Activated T-helper 1 cell treated with Interleukin-2 at 50 U/mL for 16 hours (primary cell): ENCODE measurements at places on chromosomes 6 and 20.

DNA sequence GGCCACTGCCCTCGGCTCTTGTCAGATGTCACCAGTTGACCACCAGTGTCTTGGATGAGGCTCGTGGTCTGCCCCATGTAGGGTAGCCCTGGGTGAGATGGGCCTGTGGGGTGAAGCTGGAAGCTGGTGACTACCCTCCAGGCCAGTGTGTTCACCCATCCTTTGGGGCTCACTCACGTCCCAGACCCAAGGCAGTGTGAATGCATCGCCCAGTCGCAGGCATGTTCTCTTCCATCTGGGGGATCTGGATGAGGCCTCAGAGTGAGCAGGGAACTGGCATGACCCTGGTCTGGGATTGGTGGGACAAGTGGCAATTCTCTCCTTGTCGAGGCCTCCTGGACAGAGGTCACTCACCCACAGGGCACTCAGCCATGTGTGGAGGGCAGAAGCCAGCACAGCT, 120.1 kb upstream of the PHACTR3 start:
- no peak for DNase-seq

- DNase-seq, result no peak
These were observed 61.9 kb upstream of the CARMIL1 start for GRCh38 chr6:25217302-25217701.

GRCh38 chr6:67121115-67121514, 1414.1 kb upstream of the EYS start:
- no peak for DNase-seq

DNA sequence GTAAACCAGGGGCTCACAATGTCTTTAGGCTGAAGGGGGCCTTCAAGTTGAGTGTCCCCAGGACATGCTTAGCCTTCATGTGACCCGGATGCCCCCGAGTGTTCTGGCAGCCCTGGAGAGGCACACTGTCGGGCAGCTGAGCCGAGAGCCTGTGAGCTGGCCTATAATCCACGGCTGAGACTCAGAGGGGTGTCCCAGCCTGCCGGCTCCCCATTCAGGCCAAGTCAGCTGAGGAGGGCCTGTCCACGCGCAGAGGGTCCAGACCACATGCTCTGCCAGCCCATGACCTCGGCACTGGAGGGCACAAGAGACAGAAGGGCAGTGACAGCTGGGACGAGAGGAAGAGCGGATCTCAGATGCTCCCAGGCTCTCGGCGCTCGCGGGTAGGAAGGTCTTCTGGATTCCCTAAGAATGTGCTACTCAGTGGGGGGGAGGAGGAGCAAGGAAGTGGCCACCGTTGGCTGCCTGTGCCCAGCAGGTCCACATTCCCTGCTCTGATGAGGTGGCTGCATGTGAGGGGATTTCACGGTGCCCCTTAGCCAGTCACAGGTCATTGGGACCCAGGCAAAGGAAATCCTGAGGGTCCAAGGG, 224.7 kb downstream of the NRN1 start:
- no peak for DNase-seq

DNA sequence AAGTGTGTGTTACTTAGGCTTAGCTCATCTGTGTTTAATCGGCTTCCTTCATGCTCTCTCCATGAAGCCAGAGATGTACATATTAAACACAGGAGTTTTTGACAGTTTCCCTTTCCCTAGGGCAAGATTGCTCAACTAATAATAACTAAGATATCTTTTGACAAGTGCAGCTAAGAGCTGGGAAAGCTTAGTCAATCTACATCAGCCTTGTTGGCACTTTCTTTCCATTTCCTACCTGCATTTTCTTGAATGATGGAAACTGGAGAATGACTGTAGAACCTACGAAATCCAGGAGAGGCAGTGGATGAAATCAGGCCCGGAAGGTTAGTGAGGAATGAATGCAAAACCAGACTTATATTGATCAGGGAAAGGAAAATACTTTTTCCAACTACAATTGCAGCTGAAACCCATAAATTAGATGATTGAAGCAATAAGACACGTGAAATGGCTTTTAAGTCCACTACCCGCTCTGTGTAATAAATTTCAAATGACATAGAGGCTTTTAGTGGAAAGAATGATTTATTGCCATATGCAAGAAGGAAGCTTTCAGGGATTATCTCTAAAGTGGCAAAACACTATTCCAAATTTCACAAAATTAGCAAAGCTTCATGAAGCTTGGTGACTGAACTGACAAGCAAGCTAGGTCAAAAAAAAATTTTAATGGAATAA, 237.2 kb upstream of the ID4 start:
- DNase-seq, result no peak

DNA sequence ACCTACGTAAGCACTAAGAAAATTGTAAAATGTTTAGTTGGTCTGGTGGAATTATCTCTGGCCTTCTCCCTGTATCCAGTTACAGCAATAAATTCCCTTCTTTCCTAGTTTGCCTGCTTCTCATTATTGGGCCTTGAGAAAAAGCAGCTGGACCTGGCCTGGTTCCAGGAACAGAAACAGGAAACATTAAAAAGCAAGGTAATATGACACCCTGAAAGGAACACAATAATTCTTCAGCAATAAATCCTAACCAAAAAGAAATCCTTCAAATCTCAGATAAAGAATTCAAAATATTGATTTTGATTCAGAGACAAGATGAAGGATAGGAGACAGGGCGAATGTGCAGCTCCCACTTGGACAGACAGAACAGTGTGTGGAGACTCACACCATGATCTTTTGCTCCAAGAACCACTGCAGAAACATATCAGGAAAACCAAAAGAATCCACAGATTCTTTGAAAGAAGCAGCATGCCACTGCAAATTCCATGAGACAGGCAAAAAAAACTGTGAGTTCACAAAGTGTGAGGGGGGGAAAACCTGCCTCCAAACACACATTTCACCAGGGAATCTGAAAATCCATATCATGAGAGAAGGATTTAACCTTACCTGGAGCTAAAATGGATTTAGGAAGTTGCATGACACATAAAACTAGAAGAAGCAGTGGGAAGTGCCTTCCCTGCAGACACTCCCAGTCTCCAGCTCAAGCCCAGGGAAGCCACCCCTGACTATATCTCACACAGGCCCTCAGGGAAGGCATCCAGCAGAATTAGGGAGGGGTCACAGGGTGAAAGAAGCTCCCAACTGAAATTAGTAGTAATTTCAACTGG, 28.9 kb downstream of the TREM1 start:
- DNase-seq, result no peak

DNA sequence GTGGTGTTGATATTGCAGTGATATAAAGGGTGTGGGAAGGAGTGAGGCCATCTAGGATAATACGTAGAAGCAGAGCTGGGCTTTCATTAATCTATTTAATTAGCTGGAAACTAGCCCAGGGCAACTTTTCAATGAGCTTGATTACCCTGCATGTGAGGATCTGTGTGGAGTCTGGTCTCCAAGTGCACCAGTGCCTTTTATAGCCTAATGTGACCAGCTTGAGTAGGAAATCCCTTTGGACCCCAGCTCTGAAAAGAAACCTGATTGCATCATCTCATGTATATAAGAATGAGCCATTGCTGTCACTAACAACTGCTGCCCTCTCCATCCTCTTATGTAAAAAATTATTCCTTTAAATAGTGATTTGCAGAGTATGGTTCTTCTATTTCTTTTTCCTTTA, 72.6 kb downstream of the CD109 start:
- DNase-seq, result no peak

DNA sequence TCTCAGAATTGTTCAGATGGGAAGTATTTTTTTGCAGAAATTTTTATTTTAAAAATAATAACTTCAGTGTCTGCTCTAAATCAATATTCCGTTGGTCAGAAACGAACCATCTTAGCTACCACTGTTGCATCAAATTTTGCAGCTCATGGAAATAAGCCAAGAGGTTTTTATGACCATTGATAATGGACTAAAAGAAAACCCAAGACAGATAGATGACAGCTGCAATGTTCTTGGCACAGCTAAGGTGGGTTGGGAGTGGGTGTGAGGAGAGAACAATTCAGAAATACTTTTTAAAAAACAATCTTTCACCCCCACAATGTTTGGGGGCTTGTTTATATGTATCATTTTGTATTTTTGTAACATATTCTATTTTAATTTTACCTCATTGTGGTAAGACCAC, 121.1 kb downstream of the PDE7B start:
- no peak for DNase-seq

DNA sequence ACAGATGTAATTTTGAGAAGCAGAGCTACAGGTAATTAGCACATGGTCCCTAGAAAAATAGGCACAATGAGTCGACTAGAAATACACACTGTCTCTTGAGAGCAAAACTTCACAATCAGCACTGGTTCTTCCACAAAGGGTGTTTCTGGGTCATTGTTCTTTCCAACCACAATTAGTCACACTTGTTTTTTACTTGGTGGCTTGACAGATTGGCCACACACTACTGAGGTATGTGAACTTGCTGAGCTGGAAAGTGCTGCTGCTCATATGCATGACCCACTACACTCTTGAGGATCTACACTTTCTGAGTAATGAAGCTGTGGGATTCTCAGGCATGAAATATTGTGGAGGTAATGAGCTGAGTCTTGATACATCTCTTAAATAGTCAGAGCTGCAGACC, 347.7 kb downstream of the BCKDHB start:
- no peak for DNase-seq

- DNase-seq, result no peak
These were observed 129.1 kb downstream of the SYCP2 start for GRCh38 chr20:59804347-59804746.

DNA sequence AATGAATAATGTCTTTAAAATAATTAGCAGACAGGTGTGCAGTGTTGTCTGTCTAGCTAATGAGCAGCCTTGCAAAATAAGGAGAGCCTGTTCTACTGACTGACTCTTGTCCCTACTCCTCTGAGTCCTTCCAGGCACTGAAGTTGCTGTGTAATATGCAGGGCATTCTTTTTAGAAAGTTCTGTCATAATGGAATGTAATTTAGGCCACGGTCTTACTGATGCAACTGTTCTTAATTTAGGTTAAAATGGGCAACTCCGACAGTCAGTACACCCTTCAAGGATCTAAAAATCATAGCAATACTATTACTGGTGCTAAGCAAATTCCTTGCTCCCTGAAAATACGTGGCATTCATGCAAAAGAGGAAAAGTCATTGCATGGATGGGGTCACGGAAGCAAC, 133.9 kb downstream of the TIAM2 start:
- no peak for DNase-seq

- DNase-seq, result no peak
These were observed 10.2 kb downstream of the TUBB2B start for GRCh38 chr6:3217286-3217685.

DNA sequence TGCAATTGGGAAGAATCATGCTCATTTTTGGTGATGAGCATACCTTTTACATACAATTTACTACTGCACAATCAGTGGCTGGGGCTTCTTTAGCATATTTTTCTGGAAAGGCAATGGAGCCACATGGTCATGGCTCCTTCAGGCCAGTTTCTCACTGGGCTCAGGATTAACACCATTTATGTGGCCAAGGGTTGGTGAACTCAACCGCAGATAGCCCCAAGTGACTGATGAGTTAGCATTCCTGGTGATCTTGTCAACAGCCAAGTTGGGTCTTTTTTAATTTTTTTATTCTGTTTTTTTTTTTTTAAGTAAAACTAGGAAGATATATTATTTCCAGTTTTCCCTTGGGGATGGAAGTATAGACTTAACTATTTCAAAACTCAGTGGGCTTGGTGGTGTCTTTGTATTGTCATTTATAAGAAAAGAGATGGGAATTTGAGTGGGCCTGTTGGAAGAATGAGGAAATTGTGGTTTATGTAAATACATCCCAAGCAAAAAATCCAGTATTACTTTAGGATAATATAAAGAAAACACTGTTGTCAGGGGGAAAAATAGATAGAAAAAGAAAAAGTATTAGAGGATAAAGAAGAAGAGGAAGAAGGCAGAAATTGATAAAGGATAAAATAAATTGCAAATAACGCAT, 397.4 kb downstream of the MAFB start:
- no peak for DNase-seq

GRCh38 chr6:11766043-11766442, 12.6 kb downstream of the ADTRP start:
- DNase-seq, result no peak

DNA sequence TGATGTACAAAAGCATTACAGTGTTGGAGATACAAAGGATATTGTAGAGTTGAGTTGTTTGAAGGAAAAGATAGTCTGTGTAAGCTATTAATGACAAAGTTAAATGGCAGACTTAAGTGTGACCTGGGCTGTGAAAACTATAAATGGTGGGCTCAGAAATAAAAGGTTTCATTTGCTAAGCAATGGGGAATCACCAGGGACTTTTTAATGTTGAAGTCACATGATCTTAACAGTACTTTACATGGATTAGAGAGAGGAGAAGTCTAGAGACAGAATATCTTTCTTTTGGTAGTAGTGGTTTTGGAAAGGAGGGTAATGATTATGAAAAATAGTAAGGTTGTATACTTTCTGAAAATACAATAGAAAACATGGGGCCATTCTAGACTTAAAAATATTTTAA, 67.1 kb downstream of the SCAF8 start:
- DNase-seq, result no peak

DNA sequence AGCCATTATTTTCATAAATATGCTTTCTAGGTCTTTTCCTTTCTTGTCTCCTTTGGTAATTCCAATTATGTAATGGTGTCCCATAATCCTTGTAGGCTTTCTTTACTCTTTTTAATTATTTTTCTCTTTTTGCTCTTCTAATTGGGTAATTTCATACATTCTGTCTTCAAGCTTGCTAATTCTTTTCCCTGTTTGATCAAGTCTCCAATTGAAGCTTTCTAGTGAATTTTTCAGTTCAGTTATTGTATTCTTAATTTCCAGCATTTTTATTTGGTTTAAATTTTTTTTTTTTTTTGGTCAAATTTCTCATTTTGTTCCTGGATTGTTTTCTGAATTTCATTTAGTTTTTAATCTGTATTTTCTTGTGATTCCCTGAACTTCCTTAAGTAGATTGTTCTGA, 74.9 kb upstream of the UST start:
- no peak for DNase-seq

DNA sequence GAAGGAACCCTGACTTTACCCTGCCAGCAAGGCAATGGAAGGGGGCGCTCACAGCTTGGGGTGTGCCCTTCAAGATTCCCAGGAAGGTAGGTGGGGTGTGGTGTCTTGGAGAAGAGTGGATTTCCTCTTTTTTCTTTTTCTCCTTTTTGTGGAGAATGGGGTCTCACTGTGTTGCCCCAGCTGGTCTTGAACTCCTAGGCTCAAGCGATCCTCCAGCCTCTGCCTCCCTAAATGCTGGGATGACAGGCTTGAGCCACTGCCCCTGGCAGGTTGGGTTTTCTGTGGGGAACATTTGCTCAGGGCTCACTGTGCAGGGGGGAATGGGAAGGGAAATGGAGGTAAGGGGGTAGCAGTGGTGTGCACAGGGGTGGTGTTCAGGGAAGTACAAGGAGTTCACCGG, 4.0 kb upstream of the ZNF341 start:
- no peak for DNase-seq

DNA sequence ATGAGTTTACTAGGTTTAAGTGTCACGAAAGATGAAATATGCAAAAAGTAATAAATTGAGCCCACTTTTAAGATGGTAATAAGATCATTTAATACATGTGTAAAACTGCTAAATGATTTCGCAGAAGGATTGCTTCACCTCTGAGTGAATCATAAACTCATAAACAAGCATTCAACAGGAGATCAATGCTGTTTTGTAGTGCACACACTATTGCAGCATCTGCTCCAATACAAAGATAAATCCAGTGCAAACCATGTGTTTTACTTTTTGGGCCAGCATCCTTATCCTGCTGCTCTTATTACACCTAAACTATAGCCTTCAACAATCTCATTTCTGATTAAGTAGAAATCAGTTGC, 400.1 kb downstream of the NKAIN2 start:
- DNase-seq, result no peak

- no peak for DNase-seq
These were observed 136.1 kb downstream of the TFAP2A start for GRCh38 chr6:10278746-10279145.
